ENCODE measurements at places on chromosomes 16 and 17.

DNA sequence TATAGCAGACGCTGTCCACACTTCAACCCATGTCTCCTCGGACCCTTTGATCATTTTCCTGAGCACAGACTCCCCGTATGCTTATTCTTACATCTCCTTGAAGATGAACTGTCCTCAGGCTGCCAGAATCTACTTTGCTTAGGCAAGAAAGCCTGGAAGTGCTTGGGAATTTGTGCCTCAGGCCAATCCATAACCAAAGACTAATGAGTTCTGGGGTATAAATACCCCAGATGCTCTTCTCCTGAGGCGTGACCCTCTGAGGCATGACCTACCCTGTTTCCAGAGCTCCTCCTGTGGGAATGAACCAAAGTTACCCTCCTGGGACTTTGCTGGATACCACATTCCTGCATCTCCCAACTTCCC is 10.1 kb upstream of the TEKT3 start:
- no peak for DNase-seq

DNA sequence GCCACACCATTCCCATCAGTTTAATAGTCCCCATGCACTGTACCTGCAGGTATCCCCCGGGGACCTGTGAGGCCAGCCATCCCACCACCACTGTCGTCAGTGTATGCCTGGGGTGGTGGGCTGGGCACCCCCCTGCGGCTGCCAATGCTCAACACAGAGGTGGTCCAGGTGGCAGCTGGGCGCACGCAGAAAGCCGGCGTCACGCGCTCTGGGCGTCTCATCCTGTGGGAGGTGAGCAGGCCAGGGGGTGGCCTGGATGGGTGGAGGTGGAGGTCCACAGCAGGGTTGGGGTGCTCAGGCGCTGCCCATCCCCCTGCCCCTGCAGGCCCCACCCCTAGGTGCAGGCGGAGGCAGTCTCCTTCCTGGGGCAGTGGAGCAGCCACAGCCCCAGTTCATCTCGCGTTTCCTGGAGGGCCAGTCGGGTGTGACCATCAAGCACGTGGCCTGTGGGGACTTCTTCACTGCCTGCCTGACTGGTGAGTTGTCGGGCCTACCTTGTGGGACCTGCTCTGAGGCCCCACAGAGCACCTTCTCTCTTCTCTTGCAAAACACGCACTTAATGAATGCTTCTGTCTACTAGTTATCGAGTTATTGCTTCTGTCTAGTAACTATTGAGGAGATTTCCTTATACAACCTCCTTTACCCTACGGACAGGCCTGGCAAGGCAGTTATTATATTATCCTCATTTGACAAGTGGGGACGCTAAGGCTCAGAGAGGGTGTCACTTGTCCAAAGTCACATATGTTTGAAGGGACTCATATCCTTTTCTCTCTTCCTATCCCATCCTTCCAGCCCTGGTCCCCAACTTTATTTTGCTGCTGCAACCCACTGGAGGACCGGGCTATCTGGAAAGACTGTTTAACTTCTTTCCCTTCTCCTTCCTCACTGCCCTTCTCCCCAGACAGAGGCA is 5.8 kb upstream of the TRAF4 start:
- DNase-seq: peak; percentile 86

- DNase-seq: no peak
These were observed 231.2 kb downstream of the SEC14L1 start for GRCh38 chr17:77371888-77372443.

GRCh38 chr17:73658821-73659515 is 14.7 kb upstream of the SDK2 start:
- DNase-seq: no peak

DNA sequence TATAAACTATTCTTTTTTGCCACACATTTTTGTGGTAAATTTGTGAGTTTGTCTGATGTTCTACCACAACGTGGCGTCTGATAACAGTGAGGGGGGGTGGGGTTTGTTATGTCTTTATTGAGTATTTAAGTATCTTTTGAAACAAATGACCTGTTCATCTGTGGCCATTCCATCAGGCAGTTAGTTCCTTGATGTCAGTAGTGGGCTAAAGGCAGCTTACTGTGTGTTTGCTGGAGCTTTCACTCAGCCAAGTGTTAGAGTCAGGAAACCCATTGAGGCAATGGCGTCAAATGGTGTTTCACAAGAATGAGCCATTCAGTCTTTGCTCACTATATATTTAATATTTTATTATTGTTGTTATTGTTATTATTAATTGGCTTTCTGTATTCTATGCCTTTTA is 28.0 kb downstream of the NQO1 start:
- DNase-seq: no peak

- DNase-seq: no peak
These were observed 58.2 kb downstream of the NACA2 start for GRCh38 chr17:61532826-61533225.

DNA sequence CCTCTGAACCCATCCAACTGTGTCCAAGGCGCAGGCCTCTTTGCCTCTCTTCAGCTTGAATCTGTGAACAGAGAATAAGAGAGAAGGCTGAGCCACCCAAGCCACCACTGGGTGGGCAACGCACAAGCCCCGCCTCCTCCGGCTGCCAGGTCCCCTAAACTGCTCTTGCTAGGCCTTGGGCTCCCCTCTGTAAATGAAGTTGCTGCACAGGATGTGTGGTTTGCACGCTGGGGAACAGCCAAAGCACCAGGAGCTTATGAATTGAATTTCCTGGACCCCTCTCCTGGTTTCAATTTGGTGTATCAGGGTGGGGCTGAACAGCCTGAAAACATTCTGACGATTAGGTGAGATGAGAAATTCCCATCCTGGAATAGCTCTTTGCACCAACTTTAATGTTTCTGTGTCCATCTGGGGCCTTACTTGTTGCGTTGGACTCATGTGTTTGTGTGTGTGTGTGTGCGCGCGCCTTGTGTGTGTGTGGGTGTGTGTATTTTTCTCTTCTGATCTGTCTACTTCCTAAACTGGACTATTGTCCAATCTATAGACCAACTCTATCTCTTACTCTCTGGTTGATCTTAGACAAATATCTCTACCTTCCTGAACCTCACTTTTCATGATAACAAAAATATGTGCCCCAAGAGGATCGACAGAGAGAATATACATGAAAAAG is 2.3 kb downstream of the CCL1 start:
- no peak for DNase-seq

GRCh38 chr16:85612801-85613603 is at the start of gene GSE1:
Gene GSE1, plus strand, starts transcription at chr16:85613322. Its CDS starts 70 bp downstream, at chr16:85613392.
- DNase-seq: peak; percentile 79

- DNase-seq: no peak
These were observed 551.1 kb upstream of the CDH11 start for GRCh38 chr16:65672960-65673359.

GRCh38 chr16:35391328-35391727 is 1931.9 kb downstream of the TP53TG3F start:
- DNase-seq: no peak

GRCh38 chr17:40145476-40145875 is 5.1 kb downstream of the CASC3 start:
- no peak for DNase-seq

DNA sequence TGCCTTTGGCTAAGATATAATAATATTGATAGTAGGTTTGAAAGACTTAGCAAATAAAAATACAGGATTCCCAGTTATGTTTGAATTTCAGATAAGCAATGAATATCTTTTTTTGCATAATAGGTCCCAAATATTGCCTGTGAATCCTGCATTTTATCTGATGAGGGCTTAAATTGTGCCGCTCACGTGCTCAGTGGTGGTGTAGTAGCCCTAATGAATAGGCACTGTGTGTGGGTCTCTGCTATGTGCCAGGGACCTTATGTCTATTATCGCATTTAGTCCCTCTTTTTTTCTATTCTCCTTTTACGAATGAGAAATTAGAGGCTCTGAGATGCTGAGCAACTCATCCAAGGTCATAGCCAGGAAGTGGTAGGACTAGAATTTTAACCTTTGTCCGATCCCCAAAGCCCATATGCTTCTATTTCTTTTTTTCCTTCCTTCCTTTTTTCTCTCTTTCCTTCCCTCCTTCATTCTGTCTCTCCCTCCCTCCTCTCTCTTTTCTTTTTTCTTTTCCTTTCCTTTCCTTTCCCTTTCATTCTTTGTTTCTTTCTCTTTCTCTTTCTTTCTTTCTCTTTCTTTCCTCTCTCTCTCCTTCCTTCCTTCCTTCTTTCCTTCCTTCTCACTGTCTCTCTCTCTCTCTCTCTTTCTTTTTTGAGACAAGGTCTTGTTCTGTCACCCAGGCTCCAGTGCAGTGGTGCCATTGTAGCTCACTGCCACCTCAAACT is 47.2 kb downstream of the RGS9 start:
- no peak for DNase-seq

GRCh38 chr16:46857368-46857945 is 26.5 kb upstream of the C16orf87 start:
- no peak for DNase-seq

DNA sequence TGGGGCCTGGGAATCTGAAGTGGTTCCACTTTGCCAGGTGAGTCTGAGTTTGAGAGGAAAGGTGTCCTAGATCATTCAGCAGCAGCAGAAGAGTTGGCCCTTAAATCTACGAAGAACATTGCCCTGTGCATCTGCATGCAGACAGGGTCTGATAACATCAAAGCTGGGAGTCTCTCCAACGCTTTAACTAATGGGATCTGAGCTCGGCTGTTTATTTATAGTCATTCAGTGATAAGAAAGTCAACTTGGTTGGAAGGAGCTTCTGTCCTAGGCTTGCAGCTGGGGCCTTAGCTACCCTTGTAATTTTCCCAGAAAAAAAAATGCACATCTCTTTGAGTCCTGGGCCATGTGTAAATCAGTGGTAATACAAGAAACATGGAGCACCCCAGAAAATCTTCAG is 418.0 kb upstream of the HSBP1 start:
- DNase-seq: no peak

DNA sequence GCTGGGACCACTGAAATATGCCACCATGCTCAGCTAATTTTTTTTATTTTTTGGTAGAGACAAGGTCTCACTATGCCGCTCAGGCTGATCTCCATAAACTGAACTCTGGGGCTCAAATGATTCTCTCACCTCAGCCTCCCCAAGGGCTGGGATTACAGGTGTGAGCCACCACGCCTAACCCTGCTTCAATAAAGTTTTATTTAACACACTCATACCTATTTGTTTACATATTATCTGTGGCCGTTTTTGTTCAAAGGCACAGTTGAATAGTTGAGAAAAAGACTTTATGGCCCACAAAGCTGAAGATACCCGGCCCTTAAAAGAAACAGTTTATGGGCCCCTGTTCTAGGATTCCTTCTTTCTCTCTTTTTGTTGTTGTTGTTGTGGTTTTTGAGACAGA is 419.8 kb downstream of the SLC39A11 start:
- no peak for DNase-seq

DNA sequence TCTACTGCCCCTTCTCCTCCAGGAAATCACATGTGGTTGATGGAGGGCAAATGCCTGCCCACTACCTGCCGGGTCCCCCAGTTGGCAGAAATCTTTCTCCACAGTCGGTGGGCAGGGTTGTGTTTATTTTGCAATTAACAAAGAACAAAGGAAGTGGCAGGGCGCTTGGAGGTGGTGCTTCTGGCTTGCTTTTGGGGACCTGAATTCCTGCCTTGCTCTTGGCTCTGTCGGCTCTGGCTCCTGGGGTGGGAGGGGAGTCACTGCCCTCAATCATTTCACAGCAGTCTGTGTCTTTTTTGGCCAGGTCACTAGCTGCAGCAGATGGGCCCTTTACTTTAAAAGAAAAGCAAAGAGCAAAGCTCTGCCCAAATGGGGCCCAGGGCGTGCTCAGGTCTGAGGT is 69.2 kb downstream of the C16orf78 start:
- DNase-seq: no peak

- DNase-seq: peak; percentile 78
These were observed 10.7 kb downstream of the TBX2 start for GRCh38 chr17:61410141-61411010.

DNA sequence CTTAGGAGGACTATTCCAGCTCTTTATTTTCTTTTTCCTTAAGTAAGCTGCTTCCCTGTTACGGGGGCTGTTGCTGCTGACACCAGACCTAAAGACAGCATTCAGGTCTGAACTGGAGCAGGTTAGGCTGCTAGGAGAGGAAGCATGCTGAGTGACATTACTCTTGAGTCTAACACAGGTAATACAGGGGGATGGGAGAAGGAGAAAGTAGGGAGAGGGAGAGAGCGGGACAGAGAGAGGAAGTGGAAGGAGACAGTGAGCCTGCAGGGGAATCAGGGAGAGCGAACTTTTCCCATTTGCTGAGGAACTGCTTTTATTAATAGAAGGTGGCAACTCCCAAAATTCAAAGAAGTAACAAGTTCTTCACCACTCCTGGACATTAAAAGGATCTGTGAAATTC is 130.9 kb downstream of the PARN start:
- no peak for DNase-seq

DNA sequence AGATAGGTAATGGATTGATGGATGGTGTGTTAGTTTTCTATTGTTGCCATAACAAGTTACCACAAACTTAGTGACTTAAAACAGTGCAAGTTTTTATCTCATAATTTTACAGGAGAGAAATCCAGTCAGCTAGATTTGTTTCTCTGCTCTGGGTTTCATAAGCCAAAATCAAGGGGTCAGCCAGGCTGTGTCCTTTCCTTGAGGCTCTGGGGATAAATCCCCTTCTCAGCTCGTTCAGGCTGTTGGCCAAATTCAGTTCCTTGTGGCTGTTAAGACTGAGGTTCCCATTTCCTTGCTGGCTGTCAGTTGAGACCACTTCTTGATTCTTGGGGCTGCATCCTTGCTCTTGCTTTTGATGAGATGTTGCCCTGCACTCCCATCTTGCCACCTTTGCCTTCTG is 204.9 kb upstream of the CDH13 start:
- no peak for DNase-seq

DNA sequence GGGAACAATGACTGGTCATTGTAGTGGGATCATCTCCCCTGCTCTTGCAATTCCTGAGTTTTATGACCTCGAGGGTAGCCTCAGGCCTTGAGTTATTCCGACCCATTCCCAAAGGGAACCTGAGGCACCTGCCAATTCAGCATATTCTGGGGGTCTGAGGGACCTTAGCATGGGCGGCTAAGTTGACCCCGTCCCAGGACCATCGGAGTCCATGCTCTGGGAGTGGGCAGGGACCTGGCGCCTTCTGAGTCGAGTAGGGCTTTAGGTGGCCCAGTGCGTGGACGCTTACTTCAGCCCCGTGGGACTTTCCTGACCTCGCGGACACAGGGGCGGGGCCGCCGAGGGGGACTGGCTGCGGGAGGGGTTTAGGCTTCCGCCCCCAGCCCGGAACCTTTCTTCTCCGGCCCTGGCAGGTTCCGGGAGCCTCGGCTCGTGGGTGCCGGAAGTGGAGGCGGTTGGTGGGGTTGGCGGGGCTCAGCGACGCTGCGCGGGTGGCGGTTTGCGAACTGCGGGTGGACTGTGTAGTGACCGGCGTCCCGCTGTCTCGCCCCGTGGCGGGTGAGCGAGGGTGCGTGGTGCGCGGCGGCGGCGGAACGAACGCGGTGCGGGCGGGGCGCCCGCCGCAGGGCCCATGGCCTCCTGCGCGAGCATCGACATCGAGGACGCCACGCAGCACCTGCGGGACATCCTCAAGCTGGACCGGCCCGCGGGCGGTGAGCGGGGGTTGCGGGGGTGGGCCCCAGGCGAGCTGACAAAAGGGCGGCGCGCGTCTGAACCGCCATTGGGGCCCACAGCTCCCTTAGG is at the start of gene EDC4:
EDC4 (plus strand) TSS at position 422 of the 804 bp plus-strand sequence; CDS start at position 632, 210 bp downstream.
- DNase-seq: peak; percentile 90

- no peak for DNase-seq
These were observed 10.9 kb upstream of the CHST6 start for GRCh38 chr16:75506107-75506506.
